Cortex of kidney (tissue), 1 donor: ENCODE measurements at places on chromosomes 2 and 18.

DNA sequence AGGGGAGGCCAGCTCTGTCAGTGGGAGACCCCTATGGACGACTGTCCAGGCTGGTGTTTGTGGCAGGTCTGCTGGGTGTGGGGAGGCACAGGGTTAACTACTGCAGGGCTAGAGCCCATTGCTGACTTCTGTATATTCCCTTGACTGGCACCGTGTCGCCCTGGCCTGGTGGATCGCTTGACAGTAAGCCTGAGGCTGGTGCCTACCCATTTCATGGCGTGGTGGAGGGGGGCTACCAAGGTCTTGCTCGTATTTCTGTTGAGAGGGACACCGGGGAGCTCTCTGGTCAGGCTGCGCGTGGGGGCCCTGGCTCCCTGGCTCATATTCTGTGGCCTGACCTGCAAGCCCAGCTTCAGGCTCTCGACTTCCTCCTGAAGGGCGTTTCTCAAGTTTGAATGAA is 119.7 kb downstream of the ACOXL start:
- DNase-seq, result no peak

GRCh38 chr2:10525573-10526265 is 77.6 kb upstream of the ODC1 start:
- no peak for DNase-seq

DNA sequence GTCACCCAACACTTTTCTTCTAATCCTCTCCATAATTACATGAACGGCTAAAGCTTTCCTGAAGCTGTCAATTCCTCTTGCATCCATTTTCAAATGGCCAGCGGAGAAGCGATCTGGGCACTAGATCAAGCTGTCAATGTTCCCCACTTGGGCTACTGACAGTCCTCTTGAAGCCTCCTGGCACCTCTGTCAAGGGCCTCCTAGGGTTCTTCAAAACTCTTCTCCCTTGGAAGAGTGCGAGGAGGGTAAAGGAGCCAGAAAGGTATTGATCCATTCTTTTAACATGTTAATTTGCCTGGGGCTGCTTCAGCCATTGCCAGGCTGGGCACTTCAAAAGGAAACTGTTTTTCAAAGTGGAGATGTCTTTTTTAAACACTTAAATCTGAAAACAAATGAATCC is 19.8 kb downstream of the EPHA4 start:
- no peak for DNase-seq

DNA sequence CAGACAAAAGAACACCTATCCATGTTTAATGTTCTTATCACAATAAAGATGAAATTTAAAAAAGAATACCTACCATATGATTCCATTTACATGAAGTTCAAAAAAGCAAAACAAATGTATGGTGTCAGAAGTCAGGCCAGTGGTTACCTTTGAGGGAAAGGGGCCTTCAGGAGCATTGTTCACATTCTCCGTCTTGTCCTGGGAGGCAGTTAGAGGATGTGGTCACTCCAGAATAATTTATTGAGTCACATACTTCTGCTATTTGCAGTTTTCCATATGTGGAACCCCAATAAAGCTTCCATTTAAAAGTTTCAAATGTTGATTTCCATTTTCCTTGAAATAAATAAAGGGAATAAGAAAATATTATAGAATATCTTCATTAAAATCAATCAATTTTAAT is 41.6 kb upstream of the POU3F3 start:
- no peak for DNase-seq

DNA sequence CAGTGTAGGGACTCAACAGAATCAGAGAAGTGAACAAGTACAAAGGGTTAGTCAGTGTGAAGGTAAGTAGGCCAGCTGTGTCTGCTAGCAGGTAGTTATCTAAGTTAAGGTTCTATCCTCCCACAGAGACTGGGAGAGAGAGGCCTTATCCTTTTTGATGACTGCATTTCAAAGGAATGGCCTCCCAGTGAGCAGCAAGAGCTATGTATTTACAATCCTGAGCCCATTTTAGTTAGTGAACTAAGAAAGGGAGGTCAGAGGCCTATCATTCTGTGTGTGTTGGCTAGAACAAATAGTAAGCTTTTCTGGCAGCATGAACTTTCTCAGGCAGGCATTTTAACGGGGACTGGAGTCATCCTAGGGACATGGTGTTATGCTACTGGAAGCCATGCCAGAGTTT is 182.9 kb downstream of the VWC2L start:
- DNase-seq, result no peak

DNA sequence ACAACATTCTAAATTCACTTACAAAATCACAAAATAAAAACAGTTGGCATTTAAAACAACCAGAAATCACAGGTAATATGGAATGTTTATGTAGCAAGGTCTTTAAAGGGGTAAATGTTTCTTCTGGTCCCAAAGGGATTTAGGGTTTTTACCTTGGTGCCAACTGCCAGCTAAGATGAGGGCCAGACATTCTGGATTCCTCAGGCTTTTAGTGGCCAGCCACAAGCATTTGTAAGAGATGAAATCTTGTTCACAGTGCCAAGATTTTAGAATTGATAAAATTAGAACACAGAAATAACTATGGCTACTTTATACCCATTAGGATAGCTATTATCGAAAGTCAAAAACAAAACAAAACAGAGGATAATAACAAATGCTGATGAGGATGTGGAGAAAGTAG is 60.4 kb upstream of the CDKL4 start:
- no peak for DNase-seq

GRCh38 chr2:156679820-156680219 is 243.6 kb downstream of the GPD2 start:
- DNase-seq, result no peak

- DNase-seq, result no peak
Observed at GRCh38 chr18:79765491-79766245, 32.1 kb upstream of the KCNG2 start.

GRCh38 chr2:138180692-138181386 is 216.6 kb downstream of the HNMT start:
- DNase-seq, result no peak

- no peak for DNase-seq
Observed at GRCh38 chr18:45726603-45727002, 2.6 kb downstream of the SLC14A1 start.

DNA sequence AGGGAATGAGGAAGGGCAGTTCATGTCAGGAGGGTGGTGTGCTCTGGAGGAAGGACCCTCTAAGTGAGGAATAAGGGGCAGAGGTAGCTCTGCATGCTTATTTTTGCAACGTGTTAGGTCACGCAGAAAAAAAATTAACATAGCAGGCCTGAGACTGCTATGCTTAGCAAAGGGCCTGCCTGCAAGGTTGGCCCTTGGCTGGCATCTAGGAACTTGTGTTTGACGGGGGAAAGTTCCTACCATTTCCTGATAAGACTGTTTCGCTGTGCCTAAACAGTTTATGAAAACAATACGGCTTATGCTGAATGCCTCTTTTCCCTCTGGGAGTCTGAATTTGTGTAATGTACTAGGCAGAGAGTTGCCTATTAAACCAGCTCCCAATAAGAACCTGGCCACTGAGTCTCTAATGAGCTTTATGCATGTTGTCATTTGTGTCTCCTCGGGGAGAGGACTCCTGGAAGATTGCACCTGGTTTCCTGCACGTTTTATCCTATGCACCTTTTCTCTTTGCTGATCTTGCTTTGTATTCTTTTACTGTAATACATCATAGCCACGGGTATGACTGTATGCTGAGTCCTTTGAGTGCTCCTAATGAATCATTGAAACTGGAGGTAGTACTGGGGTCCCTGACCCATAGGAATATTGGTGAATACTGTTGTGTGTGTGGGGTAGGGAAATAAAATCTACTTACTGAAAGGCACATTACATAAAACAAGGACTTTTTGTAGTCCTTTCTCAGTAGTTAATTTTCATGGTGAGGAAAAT is 169.0 kb downstream of the PRPF40A start:
- DNase-seq, result no peak

- DNase-seq, result no peak
Observed at GRCh38 chr2:213022987-213023386, 128.4 kb downstream of the IKZF2 start.

- no peak for DNase-seq
Observed at GRCh38 chr2:25269233-25269632, 72.5 kb downstream of the DNMT3A start.

- DNase-seq, result no peak
Observed at GRCh38 chr18:75658330-75658729, 230.8 kb upstream of the SMIM21 start.

GRCh38 chr2:170454471-170455372 is 260.4 kb upstream of the SP5 start:
- no peak for DNase-seq

- DNase-seq, result no peak
Observed at GRCh38 chr2:241975593-241976284, 106.2 kb downstream of the RTP5 start.

- no peak for DNase-seq
Observed at GRCh38 chr18:47175898-47176575, at the start of gene IER3IP1. TSS of gene IER3IP1 (minus strand) at chr18:47176364. CDS start at chr18:47176277, 87 bp downstream.

DNA sequence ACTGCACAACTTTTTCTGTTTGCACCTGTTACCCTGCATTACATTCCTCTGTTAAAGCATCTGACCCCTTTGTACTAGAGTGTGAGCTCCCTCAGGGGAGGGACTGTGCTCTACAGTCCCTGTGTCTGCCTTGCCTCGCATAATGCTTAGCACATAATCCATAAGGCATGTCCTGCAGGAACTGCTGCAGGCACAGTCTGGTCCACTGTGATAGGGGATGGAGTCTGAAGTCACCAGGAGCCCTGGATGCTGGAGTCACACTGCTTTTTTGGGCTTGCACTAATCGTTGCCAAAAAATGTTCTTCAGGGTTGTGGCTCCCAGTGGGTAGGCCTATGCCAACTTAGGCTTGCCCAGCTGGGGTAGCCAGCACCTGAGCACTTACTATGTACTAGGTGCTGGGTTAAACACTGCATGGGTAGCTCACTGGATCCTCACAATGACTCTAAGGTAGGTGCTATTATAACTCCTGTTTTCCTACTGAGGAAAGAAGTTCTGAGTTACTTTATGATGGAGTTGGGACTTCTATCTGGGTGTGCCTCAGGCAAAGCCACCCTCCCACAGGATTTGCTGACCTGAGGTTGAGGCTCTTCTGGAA is 33.3 kb downstream of the COPS7B start:
- DNase-seq, result no peak

GRCh38 chr2:20595439-20596192 is 55.3 kb downstream of the HS1BP3 start:
- DNase-seq, result no peak

DNA sequence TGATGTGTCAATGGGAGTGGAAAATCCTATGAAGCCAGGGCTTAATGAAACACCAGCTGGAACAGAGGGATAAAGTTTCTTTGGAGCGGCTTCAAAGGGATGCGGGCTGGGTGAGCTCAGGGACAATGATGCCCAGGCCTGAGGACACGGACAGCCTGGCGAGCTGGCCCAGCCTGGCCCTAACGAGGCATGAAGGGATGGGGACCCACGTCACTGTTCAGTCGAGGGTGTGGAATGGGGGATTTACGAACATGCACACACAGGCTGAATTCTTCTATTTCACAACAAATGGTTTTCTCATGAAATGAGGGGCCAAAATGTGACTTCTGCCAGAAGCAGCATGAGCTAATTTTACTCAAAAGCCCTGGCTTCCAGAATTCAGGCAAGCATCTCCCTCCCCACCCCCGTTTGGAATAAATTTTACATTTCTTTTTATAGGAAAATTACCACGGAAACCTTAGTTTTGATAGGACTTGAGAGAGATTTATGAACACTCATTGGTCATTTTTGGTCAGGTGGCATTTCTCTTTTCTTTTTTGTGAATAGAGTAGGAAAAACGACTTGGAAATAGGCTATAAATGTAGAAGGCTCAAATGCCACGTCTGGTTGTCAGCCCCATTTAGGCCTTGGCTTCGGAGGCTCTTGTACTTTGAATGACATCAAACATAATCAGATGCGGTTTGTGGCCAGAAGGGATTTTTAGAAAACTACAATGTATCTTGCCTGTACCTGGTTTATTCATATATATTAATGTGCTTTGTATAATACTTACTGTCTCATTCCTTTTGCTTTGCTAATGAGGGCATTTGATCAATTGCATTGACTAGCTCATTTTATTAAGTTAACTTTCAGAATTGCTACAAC is 893.8 kb upstream of the CELF4 start:
- DNase-seq, result no peak

GRCh38 chr2:241612156-241613016 is 24.6 kb downstream of the THAP4 start:
- no peak for DNase-seq

DNA sequence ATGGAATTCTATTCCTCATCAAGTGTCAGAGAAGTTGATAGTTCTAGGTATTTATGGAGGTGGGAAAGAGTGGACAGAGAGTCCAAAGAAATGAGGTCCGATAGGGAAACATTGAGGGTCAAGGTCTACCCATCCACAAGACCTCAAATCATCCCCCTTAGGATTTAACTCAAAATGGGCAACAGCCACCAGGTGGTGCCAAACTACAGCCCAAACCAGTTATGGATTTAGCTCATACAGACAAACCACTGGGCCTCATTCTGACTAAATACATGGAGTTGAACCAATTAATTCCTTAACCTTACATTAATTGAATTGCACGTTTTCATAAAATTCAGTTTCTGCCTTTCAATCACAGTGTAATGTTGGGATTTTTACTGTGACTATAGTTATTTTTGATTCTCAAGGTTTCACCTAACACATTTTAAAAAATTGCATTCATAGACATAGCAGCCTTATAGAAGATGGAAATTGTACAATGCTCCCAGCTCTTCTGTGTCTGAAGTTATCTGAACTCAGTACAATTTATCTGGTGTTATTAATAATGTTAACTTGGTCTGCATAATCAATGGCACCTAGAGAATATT is 98.2 kb upstream of the HNMT start:
- DNase-seq, result no peak

DNA sequence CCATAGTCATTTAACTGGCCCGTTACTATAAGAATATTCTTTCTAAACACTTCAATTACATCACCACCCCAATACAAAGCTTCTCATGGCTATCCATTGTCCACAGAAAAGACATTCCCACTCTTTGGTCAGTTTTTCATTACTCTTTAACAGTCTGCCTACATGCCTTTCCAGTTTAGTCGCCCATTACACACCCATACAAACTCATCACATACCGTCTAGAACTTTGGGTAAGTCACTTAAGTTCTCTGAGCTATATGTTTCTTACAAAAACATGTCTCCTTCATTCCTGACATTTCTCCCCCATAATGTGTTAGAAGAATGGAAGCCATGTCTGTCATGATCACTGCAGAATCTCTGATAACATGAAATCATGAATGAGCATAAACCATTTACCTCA is 108.2 kb upstream of the STK17B start:
- DNase-seq, result no peak

DNA sequence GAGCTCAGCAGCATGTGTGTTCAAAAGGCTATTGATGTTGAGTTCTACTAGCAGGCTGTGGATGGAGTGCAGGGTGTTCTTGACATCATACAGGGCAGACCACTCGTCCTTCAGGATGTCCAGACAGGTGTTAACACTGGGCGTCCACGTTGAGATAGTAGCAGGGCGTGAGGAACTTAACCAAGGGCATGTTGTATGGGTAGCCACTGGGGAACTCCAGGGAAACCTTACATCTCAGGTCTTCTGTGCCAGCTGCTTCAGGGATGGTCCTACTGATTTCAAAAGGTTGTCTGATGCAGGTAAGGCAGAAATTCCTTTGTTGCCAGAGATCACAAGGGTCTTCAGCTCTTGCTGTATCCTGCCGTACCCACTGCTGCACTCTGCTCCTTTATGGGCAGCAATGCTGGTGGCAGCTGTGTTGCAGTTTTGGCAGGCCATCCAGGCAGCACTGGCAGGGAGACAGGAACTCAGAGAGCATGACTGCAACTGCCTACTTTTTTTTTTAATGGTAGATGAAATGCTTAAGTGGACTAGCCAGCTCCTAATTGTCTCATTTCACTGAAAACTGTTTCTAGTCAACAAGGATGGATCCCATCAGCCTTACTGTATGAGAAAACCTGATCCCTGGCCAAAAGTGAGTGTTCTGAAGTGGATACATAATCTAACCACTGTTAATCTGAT is 32.4 kb upstream of the RBBP8 start:
- no peak for DNase-seq
